Esophagus mucosa (tissue), 1 donor: ENCODE measurements at places on chromosomes 7 and 10.

GRCh38 chr7:22668971-22669401 lies 58.0 kb upstream of the IL6 start:
- ATAC-seq: no peak

GRCh38 chr10:55476129-55476528 lies 675.1 kb upstream of the PCDH15 start:
- ATAC-seq: no peak

DNA sequence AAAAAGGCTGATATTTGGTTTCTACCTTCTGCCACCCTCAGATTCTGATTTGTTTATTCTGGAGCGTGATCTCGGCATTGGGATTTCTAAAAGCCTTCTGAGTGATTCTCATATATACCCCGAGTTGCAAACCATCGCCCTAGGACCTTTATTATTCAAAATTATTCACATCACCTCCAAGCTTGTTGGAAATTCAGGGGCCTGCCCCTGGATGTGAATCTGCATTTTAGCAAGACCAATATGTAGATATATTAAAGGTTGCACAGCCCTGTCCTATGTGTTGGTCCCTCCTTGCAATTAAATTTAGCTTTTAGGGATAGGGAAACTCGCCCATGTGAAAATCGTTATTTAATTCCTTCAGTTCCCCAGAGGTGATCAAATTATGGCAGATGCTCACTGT lies 9.0 kb upstream of the CHN2 start:
- ATAC-seq: no peak

DNA sequence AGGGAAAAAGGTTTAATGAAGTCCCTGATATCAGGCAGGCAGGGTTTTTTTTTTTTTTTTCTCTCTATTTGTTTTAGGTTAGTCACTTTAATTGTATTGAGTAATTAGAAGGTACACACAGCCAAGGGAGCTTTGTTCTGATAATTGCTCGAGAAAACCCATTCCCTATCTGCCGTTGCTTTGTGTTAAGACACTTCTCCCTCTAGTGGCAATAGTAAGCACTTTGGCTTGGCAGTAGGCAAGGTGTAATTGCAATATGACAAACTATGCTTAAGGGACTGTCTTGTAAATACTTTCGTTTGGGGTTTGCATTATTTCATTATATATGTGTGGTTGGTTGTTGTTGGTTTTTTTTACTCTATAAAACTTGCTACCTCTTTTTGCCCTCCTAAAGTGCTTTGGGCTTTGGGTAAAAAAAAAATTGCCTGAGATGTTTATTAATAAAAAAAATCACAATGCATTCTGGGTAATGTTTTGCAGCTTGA lies 113.4 kb downstream of the BTRC start:
- peak; percentile 84 for ATAC-seq

DNA sequence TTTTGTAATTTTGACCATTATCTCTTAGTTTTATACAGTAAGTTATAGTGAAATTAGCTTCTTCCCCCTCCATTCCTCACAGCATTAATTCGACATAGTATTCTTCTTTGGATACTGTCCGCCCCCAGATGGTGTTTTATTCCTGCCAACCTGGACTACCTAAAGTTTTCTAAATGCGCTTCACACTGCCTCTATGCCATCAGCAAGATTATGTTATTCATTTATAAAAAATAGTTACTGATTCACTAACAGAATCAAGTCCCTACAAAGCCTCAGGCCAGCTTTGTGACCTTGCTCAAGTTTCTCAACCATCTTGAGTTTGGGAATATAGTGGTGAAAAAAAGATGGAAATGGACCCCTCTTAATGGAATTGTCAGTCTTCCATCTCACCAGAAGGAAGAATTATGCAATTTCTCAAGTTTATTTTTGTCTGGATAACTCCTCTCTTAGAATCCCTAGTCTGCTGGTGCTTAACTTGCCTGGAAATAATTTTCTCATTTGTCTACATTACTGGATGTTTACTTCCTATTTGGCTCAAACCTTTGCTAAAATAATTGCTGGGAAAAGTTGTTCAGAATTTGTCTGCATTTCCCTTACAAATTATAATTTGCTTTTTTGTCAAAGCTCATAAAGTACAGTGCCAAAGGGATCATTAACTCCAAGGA lies 16.7 kb upstream of the FGL2 start:
- no peak for ATAC-seq

GRCh38 chr10:1203704-1204103 lies 147.5 kb downstream of the WDR37 start:
- ATAC-seq: no peak

- no peak for ATAC-seq
Measured at GRCh38 chr10:61089251-61089650, 145.3 kb upstream of the RHOBTB1 start.

- ATAC-seq: peak; percentile 42
Measured at GRCh38 chr10:110460111-110460809, 37.4 kb upstream of the DUSP5 start.

- no peak for ATAC-seq
Measured at GRCh38 chr10:131205556-131205955, 106.0 kb downstream of the TCERG1L start.

DNA sequence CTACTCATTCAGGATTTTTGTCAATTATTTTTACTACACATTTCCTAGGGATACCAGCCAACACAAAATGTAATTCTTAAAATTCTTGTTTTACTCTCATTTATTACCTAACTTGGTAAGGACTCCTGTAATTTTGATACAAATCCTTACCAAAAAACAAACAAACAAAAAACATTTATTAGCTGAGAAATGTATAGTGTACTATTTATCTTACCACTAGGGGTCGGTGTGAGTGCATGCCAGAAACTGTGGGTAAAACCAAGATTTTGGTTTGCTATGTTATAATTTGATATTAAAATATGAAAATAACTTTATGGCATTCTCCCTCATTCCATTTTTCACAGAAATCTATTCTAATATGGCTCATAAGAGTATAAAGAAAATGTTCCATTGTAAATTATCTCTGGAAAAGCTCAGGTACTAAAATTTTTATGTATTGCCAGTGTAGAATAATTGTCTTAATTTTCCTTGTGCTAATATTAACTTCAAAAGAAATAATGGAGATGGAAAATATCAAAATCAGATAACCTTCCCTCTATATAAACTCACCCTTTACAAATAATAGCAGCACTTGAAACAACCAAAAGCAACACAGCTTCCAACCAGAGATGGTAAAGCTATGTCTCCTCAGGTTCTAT lies 290.8 kb upstream of the PCDH15 start:
- ATAC-seq: no peak

- ATAC-seq: no peak
Measured at GRCh38 chr7:94972296-94972695, 64.9 kb downstream of the PPP1R9A start.

DNA sequence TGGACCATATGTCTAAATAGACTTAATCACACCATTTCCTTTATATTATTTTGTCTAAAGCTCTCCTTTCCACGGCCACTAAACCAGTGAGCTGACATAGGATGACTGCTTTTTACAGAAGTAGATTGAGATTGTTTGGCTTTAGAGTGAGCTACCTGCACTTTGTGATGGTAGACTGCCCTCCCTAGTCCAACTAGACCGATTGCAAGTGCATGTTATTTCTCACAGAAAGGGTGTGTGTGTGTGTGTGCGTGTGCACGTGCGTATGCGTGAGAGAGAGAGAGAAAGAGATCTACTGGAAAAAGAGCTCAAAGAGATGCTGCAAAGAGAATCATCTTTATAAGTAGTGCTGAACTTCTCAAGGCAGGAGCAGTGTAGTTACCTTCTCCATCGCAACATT lies 60.7 kb downstream of the VCL start:
- peak; percentile 30 for ATAC-seq

GRCh38 chr7:28088032-28088431 lies 92.6 kb downstream of the JAZF1 start:
- ATAC-seq: no peak

DNA sequence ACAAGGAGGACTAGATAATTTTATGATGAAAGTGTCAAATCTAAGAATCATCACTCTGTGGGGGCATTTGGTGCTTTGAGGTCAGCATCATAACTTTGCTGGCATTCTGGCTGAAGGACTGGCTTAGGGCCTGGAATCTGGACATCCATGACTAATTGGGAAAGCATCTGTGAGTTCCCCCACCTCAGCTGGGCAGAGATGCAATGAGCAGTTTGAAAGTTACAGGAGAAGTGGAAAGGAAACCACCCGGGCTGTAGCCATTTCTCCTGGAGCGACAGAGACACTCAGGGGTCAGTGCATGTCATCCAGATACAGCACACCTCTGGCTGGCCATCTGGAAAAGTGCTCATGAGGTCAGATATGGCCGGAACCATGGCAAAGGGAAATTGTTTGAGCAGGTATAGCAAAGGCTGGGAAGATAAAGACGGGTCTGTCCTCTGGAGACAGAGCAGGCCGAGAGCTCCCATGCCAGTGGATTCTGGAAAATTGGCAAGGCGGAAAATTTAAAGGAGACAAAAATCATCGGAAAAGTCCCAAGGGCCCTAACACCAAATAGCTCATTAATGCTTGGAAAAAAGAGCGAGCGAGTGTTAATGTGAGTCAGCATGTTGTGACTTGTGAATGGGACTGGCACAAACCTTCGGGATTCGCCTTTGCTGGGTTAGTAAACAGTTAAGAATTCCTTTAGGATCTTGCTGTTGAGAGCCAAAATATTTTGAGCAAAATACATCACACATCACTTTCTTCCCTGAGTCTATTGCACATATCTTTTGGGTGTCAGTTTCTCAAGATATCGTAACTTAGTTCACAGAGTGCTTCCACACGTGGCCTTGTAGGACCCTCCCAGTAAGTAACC lies 188.4 kb upstream of the AGK start:
- ATAC-seq: no peak

- no peak for ATAC-seq
Measured at GRCh38 chr7:15209429-15209828, 306.9 kb upstream of the DGKB start.

DNA sequence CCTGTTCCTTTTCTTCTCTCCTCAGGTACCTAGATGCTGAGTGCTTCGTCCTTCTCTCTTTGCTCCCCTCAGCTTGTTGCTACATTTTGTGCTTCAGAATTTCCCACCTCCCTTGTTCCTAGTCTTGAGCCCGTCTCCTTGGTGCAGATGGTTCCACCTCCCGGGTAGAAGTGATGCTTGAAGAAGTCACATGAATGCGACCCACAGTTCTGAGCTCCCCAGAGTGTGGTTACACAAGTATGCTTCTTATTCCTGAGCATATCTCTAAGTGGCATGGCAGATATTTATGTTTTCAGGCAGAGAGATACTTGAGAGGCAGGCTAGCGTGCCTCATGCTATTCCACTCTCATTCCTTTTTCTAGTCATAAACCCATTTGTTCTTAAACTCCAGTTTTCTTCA lies 34.0 kb downstream of the INPP5F start:
- ATAC-seq: no peak

DNA sequence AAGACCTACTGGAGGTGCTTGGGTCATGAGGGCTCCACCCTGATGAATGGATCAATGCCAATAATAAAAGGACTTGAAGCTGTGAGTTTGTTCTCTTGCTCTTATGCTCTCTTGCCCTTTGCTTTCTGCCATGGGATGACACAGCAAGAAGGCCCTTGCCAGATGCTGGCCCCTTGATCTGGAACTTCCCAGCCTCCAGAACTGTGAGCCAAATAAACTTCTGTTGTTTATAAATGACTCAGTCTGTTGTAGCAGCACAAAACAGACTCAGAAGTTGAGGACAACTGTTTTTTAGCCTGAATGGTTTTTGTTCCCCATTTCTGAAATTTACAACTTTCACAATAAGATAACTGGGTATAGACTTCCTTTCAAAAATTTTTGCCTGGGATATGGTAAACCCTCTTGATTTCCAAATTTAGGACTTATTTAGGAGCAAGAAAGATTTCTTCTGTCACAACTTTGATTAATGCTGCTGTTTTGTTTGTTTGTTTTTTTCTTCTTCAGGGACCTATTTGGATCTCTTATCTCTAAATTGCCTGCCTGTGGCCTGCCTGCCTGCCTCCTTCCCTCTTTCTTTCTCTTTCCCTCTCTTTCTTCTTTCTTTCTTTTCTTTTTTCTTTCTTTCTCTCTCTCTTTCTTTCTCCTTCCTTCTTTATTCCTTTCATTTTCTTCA lies 12.1 kb downstream of the ENTPD1 start:
- no peak for ATAC-seq

DNA sequence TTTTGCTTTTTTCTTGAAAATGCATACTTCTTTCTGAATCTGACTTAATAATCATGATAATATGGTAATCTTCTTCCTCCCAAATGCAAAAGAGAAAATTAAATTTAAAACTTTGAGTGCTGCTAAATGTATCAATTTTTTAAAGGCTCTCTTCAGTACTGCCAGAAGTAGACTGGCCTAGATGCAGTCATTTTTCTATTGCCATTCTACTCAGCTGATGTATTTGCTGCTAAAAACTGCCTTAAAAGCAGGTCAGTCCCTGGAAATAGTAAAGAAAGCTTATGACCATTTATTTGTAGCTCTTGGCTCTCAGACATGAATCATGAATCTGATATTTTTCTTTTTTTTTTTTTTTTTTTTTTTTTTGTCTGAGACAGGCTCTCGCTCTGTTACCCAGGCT lies 28.5 kb downstream of the NAPEPLD start:
- no peak for ATAC-seq

GRCh38 chr7:150784120-150784736 lies 15.9 kb downstream of the TMEM176B start:
- no peak for ATAC-seq

GRCh38 chr7:22154143-22154529 lies 202.8 kb downstream of the RAPGEF5 start:
- no peak for ATAC-seq

DNA sequence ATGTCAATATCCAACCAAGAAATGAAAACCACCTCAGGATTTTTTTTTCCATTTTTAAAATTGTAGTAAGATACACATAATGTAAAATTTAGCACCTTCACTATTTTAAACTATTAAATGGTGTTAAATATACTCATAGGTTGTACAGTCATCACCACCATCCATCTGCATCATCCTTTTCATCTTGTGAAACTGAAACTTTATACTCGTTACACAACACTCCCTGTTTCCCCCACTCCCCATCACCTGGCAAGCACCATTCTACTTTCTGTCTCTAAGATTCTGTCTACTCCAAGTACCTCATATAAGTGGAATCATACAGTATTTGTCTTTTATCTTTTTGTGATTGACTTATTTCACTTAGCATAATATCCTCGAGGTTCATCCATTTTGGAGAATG lies 335.2 kb upstream of the NPSR1 start:
- no peak for ATAC-seq

- no peak for ATAC-seq
Measured at GRCh38 chr10:1657479-1657878, 79.8 kb downstream of the ADARB2 start.

- peak; percentile 25 for ATAC-seq
Measured at GRCh38 chr7:1825897-1826741, 156.0 kb downstream of the ELFN1 start.

DNA sequence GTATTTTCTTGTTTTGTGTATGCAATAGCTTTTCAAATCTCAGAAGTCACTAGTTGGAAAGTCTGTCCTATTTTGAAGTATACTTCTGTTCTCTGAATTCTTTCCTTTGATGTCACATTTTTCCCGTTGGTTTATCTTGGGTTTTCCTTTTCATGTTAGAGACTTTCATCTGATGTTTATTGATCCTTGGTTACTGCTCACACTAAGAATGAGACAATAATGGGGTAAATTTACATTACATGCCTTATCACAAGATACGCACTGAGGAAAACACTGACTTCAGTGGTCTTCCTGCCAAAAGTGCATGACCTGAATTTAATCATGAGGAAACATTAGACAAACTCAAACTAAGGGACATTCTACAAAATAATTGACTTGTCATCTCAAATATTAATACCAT lies 63.5 kb upstream of the C1GALT1 start:
- ATAC-seq: no peak
